H9 (cell line): ENCODE measurements at places on chromosomes 6 and 20.

- DNase-seq, result peak; percentile 14
These were observed 27.5 kb downstream of the SUN5 start for GRCh38 chr20:32976746-32977145.

DNA sequence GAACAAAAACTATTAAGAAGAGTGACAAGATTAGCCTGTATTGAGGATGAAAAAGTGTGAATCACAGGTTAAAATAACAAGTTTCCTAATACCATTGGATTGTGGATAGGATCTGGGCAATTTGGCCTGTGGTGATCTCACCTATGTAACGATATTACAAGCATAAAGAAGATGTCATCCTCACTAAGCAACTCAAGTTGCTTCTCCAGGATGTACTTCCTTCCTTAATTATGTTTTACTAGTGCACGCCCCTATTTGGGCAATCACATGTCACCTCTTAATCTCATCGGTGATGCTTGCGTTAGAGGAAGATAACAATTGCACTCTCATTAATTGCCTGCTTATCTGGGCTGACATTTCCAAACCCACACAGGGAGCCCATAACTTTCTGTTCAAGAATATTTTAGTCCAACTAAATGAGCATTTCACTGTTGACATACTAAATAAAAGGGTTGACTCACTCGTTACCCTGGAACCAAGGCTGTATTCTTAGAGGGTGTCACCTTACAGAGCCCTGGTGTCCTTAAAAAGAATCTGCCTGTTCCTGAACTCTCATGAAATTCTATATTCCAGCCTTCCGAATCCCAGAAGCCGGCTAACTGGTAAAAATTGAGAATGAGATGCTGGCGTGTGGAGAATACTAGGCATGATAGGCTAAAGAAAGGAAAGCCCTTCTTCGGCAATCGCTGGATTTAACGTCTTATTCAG lies 88.2 kb upstream of the ATXN1 start:
- no peak for DNase-seq

DNA sequence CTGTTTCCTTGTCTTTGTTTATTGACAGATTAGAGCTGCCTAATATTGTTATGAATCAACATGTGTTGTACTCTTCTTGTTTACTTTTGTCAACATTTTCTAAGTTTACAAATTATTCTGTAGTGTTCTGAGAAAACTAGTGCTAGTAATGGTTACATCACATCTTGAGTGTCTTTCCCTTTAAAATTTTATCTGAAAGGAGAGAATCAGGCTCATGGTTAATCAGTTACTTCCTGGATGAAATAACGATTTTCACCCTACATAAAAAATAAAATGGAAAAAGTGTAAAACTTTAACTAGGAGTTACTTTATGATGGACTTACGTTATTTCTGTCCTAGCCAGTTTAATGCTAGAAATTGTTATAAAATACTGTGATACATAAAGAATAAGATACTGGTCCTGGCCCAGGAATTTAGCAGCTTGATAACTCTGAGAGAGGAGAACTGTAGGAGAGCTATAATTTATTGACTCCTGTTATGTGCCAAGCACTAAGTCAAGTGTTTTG lies 26.4 kb upstream of the BMP5 start:
- no peak for DNase-seq

GRCh38 chr6:48476257-48476656 lies 365.3 kb upstream of the PTCHD4 start:
- peak; percentile 41 for DNase-seq

DNA sequence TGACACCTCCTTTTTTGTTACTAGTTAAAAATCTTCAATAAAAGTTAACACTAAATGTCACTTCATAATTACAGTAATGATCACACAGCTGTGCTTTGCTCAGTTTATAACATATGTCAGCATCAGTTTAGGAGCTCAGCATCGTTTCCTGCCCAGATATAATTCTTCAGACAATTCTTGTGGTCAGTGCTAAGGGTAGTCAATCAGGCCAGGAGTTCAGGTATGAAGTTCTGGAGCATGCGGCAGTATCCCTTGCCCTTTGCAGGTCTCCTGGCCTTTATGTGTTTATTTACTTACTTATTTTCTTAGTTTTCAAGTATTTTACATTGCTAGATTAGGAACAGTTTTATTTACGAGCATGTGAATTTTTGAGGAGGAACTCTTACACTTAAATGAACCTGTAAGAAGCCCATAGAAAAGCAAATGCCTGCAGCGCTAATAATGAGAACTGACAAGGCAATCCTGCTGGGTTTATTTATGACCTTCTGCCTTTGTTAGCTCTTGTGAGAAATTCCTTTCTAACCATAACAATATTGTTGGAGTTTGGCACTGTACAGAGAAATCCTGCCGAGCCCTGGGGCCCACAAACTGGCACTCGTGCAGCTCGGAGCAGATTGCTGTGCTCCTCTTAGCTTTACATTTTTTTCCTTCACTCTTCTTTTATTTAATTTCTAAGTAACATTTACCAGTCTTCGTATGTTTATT lies 252.8 kb downstream of the TMEM242 start:
- no peak for DNase-seq

DNA sequence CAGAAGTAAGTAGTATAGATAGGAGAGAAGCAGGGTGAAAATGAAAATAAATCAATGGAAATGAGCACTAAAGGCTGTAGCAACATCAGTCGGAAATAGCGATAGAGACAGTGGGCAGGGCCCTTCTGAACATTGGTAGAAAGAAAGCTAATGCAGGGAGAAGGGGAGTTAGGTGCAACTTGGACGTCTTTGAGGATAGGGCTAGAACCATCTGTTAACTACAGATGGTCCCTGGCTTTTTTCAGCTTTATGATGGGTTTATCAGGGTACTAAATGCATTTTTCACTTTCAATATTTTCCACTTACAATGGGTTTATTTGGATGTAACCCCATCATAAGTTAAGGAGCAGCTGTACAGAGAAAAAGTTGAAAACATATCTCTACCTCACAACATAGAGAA lies 72.8 kb upstream of the CNR1 start:
- no peak for DNase-seq

GRCh38 chr20:20593447-20594170 lies 118.8 kb downstream of the RALGAPA2 start:
- peak; percentile 77 for DNase-seq

GRCh38 chr20:57159193-57159851 lies 107.1 kb downstream of the BMP7 start:
- DNase-seq, result no peak

DNA sequence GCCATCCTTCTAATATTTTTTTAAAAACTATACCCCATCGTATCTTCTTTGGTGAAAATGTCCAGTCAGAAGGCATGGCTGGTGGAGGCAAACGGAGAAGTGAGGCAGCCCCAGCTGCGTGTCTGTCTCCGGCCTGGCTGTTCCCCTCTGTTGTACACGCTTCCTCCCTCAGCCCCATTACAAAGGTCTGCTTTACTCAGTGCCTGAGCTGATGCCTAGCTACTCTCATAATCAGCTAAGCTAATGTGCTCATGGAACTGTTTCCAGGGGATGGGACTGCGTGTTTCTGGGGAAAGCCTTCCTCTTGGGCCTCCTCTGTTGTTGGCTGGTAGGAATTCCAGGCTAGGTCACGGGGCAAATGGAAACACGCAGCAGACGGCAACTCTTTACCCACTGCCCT lies 67.3 kb downstream of the PPP1R3G start:
- no peak for DNase-seq

DNA sequence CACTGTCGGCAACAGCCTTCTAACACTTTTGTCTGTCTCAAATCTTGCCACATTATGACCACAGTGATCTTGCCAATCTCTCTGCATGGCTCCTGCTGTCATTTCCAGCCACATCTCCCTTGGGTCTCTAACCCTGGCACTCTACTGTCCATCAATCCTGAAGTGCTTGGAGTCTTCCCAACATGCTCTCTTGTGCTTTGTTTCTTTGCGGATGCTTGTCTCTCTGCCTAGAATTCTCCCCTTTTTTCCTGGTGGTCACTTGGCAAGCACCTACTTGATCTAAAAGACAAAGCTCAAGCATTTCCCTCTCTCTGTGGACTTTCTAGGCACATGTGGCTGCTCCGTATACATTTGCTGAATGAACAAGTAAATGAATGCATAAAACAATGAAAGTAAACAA lies 290.7 kb upstream of the MAP3K7 start:
- DNase-seq, result no peak

- DNase-seq, result no peak
These were observed 56.8 kb downstream of the SNX9 start for GRCh38 chr6:157879873-157880254.
